Activated T-helper 1 cell treated with anti-CD3 and anti-CD28 coated beads, Interleukin-2, amount 50 U/mL, for 16 hours (primary cell): ENCODE measurements at places on chromosomes 5 and 9.

- DNase-seq = no peak
Measured at GRCh38 chr9:14926941-14927624, 16.9 kb upstream of the FREM1 start.

GRCh38 chr5:113231653-113232000 lies 203.2 kb downstream of the TSSK1B start:
- DNase-seq = no peak

GRCh38 chr5:137617528-137618205 lies 118.2 kb downstream of the KLHL3 start:
- DNase-seq = no peak

DNA sequence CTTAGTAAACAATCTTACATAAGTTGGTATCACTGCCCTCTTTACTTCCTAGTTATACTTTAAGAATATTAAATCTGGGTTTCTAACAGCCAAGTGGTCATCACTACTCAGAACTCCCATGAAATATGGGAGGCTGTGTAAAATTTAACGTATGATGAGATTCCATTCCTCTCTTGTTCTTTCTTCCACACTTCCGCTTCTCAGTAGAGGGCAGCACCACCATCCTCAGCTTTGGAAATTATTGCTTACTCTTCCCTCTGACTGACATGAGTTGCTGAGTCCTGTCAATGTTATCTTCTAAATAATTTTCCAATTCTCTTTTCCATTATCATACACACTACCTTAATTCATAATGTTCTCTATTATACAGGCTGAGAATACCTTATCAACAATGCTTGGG lies 194.0 kb downstream of the RFX3 start:
- DNase-seq = no peak
